ENCODE measurements at places on chromosomes 5 and 9.

DNA sequence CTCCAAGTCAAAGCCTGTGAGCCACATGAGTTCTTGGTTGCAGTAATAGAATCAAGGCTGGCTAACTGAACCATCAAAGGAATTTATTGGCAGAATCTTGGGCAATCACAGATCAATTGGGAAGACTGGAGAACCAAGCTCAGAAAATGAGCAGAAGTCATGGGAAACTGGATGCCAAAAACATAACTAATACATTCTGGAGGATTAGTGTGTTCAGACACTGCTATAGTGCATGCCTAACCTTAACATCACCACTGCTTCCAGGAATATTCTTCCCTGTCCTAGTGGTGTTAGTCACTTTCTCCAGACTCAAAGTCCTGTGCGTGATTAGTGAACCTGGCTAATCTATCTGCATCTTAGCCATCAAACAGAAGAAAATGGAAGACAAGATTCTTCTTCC is 843.7 kb downstream of the EFNA5 start:
- DNase-seq: no peak

DNA sequence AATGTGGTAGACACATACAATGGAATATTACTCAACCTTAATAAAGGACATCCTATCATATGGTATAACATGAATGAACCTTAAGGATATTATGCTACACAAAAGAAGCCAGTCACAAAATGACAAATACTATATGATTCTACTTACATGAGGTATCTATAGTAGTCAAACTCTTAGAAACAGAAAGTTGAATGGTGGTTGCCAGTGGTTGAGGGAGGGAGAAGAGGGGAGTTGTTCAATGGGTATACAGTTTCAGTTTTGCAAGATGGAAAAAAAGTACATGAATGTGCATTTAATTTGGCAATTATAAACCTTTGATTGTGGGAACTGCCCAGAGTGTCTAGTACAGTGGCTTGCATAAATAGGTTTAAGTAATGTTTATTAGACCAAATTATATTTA is 473.3 kb upstream of the ZNF608 start:
- DNase-seq: no peak

DNA sequence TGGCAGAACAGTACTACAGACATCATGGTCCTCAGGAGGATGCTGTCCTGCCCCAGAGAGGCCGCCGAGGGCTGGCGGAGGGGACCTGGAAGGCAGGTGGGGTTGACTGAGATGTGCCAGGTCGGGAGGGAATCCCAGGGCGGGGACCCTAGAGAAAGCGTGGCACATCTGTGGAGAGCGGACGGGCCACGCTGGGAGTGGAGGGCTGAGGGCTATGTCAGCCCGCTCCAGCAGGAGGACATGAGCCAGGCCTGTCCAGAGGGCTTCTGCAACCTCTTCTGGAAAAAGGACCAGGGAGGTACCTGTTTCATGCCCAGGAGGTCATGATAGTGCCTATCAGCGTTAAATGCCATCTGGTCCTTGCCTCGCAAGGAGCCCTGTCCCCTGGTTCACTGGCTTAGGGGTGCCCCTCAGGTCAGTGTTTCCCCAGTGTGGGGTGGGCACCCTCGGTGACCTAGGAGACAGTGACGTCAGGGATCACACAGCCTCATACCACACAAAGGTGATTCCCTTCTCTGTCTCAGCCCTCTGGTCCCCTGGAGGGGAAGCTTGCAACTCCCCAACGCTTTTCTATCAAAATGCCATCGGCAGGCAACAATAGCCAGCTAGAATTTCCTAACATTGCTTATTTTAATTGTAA is 103.6 kb upstream of the IER5L start:
- DNase-seq: no peak

GRCh38 chr9:26685818-26686217 is 206.8 kb downstream of the CAAP1 start:
- no peak for DNase-seq

- DNase-seq: no peak
Measured at GRCh38 chr9:20012232-20012631, 223.4 kb upstream of the SLC24A2 start.

DNA sequence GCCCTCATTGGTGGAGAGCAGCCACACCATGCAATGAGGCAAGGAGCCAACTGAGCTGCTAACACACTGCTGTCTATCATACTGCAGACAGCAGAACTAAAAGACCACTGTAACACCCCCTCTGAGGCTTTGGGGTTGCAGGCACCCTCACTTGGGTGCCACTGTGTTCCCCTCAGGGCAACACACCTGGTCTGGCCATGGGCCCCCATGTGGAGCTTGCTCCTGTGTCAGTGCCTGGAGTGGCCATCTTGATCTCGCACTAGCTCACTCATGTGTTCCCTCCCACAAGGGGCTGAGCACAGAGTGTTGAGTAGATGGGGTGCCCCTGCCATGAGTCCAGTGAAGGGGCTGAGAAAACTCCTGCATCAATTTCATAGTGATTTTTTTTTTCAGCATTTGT is 532.4 kb upstream of the FTMT start:
- DNase-seq: no peak

DNA sequence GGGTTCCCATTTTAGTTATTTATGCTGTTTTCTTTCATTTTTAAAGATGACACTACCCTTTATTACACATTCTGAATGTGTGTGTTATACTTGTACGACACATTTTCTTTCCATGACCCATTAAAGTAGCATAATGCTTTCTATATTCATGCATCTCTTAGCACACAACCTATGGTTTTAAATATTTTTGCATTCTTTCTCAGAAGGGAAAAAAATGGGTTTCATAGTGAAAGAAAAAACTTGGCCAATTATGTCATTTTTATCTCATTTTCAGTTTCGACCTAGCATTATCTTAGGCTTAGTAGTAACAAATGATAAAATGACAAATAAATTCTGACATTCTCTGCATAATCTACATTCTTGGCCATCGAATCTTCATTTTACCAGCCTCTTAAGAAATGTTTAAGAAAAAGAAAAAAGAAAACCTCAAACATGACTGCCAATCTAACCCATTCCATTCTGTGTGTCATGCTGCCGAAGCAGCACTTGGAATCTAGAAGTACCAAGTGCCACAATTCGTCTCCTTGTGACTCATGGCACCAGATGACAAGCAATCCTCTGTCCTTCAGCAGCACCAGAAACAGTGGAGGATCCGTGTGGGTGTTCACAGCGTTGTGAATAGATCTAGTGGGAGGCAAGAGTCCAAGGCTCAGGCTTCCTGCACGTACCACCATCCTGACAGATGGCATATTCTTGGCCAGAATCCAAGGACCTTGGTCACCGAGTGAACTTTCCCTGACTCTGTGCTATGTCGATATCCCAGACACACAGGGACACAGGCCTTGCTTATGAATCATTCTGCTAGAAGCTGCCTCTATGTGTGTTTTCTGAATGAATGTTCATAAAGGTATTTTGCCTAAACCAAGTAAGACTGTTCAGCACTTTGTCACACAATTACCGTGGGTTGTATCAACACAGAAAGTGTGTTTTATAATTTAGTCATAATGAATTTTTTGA is 502.7 kb downstream of the NR2F1-AS1 start:
- no peak for DNase-seq

DNA sequence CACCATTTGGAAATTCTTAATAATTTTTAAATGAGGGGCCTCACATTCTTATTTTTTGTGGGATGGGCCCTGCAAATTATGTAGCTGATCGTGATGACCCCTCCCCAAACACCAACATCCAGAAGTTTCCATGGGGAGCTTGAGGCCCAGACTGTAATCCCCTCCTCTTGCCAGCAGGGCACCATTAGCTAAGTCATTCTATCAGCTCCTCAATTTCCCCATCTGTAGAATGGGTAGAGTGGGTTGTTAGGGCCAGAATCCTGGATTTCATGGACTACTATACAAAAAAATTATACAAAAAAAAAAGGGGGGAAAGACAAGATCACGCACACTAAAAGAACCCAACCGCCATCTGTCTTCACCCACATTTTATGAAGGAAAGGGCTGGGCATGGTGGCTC is 38.4 kb downstream of the SHB start:
- DNase-seq: no peak

- no peak for DNase-seq
Measured at GRCh38 chr9:31137176-31138160, 1247.0 kb upstream of the ACO1 start.

DNA sequence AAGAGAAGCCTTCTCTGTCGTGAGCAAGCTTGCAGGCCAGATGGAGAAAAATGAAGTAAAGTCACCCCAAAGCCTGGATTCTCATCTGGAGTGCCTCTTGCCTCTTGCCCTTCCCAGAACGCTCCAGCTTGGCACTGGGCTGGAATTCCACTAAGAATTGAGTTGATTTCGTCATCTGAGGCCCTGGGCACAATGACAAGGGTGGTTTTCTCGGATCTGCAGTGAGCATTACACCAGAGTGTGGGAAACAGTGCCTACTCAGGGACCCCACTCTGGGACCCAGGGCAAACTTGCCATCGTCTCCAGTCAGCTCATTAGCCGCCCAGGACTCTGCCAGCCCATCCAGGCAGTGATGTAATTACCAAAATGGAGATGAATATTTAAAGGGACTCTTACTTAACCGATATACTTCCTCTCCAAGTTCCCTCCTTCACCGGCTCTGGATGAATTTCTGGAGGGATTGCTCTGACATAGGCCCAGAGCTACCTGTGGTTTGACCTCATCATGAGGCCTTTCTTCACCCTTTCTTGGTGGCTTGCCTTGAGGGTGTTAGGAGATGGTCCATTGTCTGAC is 44.7 kb upstream of the LCP2 start:
- no peak for DNase-seq

DNA sequence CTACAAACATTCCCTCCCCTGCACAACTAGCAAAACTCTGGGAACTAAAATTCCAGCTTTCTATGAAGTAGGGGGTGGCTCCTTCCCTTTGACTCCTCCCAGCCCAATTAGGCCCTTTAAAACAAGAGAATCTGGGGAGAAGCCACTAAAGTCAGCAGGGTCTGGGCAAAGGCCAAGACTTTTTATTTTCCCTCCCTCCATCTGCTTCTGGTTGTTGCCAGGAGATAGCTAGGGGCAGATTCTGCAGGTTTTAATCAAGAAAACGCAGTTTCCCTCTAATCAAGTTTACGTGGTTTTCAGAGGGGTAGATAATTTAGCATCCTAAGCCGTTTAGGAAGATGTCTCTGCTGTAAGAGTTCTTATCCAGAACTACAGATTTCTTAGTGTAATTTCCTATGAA is 114.5 kb upstream of the CDH6 start:
- DNase-seq: no peak

- DNase-seq: no peak
Measured at GRCh38 chr5:106205916-106206571, 1464.7 kb downstream of the EFNA5 start.

DNA sequence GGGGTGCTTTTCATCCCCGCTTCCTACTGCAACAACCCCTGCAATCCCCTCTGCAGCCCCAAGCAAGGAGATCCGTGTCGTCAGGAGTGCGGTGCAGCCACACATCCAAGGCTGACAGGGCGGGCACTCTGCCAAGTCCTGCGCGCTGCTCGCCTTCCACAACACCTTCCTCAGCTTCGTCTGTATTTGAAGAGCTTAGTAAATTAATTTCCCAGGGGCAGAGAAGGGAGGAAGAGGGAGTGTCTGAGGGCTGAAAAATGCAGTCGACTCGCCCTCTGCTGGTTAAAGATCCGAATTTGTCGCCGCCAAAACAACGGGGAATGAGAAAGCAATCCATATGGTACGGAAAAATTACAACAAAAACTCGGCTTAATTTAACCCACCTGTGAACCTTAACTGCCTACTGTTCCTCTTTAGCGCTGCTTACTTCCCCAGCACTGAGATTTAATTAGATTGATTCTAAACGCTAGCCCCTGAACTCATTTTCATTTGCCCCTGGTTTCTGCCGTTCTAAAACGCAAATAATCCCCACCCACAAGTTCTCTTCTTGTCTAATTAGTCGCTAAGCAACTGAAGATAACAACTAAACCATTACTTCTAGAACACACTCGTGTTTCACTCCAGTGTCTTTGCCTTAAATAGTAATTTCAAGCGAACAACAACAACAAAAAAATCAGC is 10.9 kb upstream of the PCDHB1 start:
- no peak for DNase-seq

DNA sequence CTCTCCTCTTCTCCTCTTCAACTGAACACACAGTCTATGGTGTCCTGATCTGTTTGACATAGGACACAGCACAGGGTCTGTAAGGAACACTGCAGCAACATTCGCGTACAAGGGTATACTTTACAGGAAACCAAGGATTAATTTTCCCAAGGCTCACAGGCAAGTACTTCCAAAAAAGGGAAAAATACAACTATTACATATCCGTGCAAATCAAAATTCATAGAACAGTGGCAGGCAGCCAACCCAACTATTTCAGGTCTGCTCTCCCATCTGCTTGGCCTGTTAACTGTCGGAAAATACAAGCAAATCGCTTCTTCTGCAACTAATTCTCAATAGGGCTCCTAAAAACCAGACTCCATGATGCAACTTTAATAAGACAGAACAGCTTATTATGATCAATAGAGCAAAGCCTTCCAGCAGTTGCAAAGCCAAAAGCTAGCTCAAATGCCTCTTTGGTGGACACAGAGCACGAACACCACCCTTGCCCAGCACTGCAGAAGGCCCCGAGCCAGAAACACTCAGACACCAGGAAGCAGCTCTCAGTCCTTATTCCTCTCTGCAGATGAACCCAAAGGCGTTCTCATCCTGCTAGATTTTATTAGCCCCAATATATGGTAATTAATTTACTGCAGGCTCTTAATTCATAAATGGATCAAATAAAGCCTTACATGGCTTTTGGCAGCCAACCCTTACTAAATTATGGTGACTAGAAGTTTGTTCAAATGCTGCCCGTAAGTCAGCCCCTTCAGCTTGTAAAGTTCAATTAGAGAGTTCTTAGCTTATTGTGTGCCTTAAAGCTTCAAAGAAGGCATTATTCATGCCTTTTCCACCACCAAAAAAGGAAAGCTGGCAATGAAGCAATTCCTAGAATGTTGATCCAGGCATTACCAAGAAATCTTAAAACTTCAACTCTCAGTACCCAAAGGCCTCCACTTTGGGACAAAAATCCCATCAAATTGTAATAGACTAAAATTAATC is 68.8 kb downstream of the ZNF608 start:
- no peak for DNase-seq

GRCh38 chr5:169544264-169544950 is 39.2 kb upstream of the SPDL1 start:
- no peak for DNase-seq

DNA sequence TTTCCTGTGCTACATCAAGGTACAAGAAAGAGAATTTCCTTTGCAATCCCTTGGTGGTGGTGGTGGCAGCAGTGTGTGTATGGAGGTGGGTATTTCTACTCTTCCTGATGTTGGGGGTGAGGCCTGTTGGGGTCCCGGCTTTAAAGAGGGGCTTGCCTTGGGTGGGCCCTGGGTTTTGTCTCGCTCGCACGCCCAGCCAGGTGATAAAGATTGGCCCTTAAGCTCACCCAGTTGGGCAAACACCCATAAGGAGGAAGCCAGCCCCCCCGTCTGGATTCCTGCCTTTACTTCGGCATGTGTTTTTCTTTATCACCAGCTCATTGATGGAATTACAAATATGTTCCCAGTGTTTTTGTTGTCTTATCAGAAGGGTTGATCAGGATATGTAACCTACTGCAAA is 16.0 kb upstream of the SARDH start:
- no peak for DNase-seq

- DNase-seq: no peak
Measured at GRCh38 chr5:110150199-110150598, 460.5 kb downstream of the MAN2A1 start.

Data from stimulated activated CD4-positive, alpha-beta T cell treated with anti-CD3 and anti-CD28 coated beads, Interleukin-1b, Interleukin-23, amount 100 ng/mL, for 1 hour (primary cell).